Trophoblast cell (in vitro differentiated cells and primary cell): ENCODE measurements at places on chromosomes 11 and 22.

- no peak for DNase-seq
Measured at GRCh38 chr22:28703436-28703835, 23.8 kb upstream of the TTC28 start.

DNA sequence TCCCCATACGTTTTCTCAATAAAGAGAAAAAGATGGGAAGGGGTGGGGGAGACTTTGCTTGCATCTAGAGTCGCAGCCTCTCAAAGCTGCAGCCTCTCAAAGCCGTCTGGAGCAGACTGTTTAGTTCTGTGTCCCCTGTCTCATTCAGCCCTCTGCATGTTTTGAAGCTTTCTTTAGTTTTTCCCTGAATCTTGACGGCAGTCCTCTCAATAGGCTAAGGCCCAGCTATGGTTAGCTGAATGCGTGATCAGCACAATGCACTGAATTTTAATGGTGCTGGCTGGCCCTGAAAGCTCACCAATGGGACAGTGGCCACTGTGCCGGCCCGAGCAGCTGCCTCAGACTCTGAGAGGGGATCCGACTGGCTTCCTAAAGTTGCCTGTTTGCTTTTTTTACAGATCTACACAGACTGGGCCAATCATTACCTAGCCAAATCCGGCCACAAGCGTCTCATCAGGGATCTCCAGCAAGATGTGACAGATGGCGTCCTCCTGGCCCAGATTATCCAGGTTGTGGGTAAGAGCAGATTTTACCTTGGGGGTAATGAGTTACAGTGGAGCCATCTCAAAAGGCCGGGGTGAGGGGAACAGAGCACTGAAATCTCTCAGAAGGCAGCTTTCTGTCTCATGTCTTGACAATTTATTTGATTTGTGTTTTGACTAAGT, 119.6 kb downstream of the NAV2 start:
- no peak for DNase-seq

GRCh38 chr22:50548921-50549790, 3.5 kb downstream of the KLHDC7B start:
- no peak for DNase-seq

- DNase-seq: no peak
Measured at GRCh38 chr11:125784678-125785077, 3.2 kb upstream of the PATE3 start.

DNA sequence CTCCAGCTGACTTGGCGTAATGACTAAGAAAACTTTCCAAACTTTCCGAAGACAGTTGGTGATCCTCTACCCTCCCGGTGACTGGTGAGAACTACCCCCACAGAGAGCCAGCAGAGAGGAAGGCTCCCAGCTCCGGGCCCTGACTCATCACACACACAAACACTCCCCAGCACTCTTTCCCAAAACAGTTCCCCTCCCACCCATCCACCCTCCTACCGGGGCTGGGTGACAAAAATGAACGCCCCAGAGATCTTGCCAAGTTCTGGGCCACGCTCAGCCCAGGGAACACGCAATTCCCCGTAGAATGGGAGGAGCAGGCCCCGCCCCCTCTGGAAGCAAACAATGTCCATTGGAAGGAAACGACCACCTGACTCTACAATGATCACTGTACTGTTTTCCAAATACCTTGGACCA, 21.3 kb upstream of the JAM3 start:
- DNase-seq: no peak

GRCh38 chr22:42562279-42562678, 8.5 kb downstream of the SERHL2 start:
- no peak for DNase-seq

DNA sequence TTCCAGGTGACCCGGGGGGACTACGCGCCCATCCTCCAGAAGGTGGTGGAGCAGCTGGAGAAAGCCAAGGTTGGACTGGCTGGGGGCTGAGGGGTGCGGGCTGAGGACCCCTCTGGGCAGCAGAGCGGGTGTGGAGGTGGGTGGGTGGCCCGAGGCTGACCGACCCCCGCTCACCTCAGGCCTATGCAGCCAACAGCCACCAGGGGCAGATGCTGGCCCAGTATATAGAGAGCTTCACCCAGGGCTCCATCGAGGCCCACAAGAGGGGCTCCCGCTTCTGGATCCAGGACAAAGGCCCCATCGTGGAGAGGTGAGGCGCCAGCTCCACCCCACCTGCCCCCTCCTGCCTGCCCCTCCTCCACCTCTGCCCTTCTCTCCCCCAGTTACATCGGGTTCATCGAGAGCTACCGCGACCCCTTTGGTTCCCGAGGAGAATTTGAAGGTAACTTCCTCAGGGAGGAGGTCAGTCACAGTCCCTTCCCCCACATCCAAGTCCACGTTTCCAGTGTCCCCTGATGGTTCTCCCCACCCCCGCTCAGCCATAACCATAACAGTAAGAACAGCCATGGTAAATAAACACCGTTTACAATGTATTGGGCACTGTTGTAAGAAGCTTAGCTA, 11.2 kb downstream of the DPP3 start:
- no peak for DNase-seq

- DNase-seq: no peak
Measured at GRCh38 chr11:17839450-17839849, 104.9 kb downstream of the KCNC1 start.

GRCh38 chr11:74278103-74278502, 33.3 kb downstream of the P4HA3 start:
- DNase-seq: no peak

DNA sequence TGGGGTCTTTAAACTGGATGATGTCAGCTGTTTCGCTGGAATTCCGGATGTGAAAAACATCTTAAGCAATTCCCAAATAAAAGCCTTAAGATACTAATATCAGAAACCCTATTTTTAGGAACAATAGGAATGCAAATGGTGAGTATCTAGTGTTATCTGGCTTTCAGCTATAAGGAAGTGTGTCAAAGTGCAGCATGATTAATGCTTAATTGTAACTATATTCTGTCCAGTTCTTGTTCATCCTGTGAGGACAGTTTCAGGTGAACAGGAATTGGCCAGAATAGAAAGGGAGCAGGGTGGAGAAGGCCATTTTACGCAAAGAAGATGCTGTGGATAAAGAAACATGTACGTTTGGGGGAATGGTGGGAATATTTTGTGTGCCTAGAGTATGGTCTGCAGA, 108.2 kb downstream of the RASSF10 start:
- no peak for DNase-seq

GRCh38 chr11:113736323-113736722, 30.2 kb upstream of the TMPRSS5 start:
- no peak for DNase-seq

DNA sequence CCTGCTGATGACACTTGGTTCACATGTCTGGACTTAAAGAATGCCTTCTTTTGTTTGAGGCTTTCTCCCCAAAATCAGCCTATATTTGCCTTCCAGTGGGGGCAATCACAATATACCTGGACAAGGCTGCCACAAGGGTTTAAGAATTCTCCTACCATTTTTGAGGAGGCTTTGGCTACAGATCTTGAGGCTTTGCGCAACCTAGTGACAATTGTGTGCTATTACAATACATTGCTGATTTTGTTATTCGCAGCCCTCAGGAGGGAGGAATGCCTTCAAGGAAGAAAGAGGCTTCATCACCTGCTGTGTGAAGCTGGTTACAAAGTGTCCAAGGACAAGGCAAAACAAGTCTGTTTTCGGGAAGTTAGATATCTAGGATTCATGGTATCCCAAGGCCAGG, 50.8 kb upstream of the OR4C15 start:
- no peak for DNase-seq

GRCh38 chr11:94120946-94121345, 7.7 kb upstream of the PANX1 start:
- DNase-seq: no peak

DNA sequence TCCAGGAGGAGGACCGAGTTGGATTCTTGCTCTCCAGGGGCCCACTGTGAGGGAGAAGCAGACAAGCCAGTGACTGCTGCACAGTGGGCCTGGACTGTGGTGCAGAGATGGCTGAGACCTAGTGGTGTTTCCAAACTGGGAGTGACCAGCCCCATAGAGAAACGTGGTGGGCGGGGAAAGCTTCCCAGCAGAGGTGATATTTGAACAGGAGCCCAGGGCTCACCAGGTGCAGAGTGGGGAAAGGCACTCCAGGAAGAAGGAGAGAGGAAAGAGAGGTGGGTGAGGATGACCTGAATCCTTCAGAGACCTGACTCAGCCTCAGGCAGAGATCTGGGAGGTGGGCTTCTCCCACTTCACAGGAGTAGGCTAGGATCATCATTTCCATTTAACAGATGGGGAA, 52.1 kb upstream of the RASD2 start:
- DNase-seq: no peak

DNA sequence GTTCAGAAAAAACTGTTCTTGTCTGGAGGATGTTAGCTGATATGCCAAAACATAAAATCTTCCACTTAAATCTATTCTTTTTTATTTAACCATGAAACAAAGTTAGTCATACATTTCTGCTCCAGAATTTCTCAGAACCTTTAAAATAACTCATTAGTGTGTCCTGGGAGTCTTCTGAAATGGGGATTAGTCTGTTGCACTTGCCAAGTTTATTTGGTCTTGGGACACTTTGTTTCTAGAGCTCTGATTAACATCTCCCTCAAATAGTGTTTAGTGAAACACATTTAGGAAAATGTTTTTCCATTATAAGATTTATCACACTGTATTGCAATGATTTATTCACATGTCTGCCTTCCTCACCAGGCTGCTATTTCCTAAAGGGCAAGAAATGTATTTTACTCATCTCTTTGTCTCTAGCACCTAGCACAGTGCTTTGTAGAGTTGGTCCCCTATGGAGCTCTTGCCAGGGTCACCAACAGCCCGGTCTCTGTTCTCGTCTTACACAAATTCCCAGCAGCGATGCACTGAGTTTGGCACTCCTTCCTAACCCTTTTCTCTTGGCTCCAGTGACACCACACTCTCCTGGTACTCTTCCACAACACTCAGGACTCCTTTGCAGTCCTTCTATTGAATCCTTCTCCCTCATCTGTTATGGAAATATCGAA, 189.2 kb downstream of the CSNK2A3 start:
- DNase-seq: no peak
